ENCODE measurements at places on chromosomes 6 and 20.

- no peak for DNase-seq
These were observed 1.5 kb upstream of the SLC2A4RG start for GRCh38 chr20:63737945-63738686.

GRCh38 chr6:114810468-114810867 is 467.6 kb upstream of the HS3ST5 start:
- DNase-seq = no peak

GRCh38 chr6:42103216-42103615 is 39.2 kb downstream of the C6orf132 start:
- DNase-seq = no peak

GRCh38 chr6:165925474-165926156 is 242.0 kb downstream of the TBXT start:
- no peak for DNase-seq

GRCh38 chr6:4185419-4185818 is 50.0 kb upstream of the ECI2 start:
- no peak for DNase-seq

- DNase-seq = no peak
These were observed 617.2 kb downstream of the PTPRT start for GRCh38 chr20:42572320-42573016.

GRCh38 chr6:108805611-108806167 is 42.5 kb upstream of the ARMC2 start:
- no peak for DNase-seq

DNA sequence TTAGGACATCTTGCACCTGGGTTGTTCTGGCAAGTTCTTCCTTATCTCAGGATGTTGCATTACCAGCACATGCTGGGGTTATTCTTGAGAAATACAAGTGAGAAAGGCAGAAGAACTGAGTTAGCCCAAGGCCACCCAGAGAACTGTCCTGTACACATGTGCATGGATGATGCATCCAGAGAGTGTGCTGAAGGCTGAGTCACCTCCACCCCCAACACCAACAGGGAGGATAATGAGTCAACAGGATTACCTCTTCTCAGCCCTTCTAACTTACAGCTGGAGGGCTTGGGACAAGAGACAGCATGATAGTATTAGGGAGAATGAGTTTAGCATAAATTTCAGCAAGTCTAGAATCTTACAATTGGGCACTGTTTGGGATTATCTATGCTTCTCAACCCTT is 8.5 kb downstream of the SCGN start:
- DNase-seq = no peak

DNA sequence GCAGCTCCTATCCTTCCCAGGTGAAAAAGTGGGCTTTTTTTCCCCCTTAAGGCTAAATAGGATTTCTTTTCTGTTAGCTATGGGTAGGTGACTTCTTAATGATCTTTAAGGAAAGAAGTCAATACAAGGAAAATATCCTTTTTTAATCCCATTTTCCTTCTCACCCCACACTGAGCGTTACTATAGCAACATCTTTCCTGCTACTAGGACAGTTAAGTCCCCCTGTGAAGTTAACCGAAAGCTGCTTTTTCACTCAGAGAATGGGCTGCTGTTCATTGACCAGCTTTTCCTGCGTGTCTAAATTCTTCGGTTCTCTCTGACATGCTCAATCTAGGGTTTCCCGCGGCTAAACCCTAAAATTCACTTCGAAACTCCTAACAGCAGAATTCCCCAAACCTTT is 173.1 kb upstream of the AGPAT4 start:
- DNase-seq = no peak

GRCh38 chr6:70790483-70791224 is 123.0 kb downstream of the SMAP1 start:
- no peak for DNase-seq

GRCh38 chr20:59101961-59102360 is 59.4 kb upstream of the PRELID3B start:
- no peak for DNase-seq

- DNase-seq = no peak
These were observed 138.0 kb downstream of the TBC1D7 start for GRCh38 chr6:13190376-13190775.

GRCh38 chr6:13253272-13253671 is 75.1 kb downstream of the TBC1D7 start:
- no peak for DNase-seq

DNA sequence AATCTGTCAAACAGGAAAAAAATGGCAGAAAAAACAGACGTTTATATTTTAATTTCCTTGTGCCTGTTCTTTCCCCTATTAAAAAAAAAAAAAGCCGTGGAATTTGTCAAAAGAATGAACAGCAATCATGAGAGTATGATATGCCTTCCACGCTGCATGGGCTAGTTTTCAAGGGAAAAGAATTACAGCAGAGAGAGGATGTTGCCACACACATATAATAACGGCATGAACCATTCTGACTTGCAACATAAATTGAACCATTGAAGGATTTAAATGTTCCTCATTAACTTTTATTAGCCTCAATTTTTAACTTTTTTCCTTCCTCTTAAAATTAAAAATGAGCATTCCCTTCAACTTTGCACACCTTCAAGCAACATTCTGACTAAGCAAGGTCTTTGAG is 301.8 kb downstream of the FOXC1 start:
- DNase-seq = no peak

DNA sequence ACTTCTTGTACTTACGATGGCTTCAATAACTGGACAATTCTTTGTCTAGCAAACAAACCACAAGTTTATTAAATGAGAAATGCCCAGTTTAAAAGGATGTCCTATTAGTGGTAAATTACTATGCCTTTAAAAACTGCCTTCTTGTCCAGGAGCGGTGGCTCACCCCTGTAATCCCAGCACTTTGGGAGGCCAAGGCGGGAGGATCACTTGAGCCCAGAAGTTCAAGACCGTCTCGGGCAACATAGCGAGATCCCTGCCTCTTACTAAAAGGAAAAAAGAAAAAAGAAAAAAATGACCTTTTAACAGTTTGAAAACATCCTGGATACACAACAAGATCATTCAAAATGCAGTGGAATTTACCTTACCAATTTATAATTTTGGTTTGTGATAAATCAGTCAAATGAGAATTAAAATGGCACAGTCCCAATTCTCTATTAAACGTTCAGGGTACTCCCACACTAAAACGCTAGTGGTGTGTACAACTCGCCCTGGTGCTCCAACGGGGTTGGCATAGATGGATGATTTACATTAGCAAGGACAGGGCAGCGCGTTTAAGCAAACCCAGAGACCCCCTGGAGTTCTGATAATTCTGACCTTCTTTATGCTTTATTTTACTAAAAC is 2.3 kb downstream of the ZBTB2 start:
- no peak for DNase-seq

GRCh38 chr6:128412680-128413079 is 107.7 kb downstream of the PTPRK start:
- DNase-seq = no peak

DNA sequence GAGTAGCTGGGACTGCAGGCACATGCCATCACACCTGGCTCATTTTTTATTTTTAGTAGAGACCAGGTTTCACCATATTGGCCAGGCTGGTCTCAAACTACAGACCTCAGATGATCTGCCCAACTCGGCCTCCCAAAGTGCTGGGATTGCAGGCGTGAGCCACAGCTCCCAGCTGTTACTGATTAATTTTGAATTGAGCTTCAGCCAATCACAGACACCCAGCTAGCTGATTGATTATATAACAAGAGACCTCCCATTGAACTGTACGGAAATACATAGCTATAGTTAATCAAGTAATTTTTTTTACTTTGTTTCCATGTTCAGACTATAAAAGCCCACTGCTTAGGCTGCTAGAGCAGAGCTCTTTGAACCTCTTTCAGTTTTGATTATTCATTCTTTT is 31.6 kb downstream of the PKIB start:
- DNase-seq = no peak

DNA sequence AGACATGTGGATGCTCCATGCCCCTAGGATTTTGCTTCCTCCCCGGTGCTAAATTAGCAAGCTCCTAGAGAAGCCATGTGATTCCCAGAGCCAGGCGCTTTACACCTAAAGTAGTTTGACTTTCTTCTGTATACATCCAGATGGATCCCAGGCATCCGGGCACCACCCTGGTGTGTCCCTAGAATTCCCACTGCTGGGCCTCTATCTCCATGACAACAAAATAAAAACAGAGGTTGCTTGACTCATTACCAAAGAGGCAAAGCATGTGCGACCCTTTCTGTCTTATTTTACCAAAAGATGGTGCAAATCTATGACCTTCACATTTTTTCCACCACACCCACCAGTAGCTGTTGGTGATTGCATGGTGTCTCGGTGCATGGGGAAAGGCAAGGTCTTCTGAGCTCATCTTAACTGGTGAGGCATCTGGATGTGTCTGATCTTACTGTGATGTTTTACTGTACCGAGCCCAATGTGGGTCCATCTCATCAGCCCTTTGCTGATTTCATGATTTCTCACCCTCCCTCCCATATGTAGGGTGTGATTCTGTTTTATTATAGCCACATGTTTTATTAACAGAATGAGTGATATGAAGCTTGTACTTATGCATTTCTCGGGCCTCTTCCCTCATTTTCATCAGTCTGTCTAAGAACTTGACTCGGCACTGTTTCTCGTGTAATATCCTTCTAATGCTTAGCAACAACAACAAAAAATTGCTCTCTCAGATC is 27.4 kb upstream of the VAPB start:
- no peak for DNase-seq

DNA sequence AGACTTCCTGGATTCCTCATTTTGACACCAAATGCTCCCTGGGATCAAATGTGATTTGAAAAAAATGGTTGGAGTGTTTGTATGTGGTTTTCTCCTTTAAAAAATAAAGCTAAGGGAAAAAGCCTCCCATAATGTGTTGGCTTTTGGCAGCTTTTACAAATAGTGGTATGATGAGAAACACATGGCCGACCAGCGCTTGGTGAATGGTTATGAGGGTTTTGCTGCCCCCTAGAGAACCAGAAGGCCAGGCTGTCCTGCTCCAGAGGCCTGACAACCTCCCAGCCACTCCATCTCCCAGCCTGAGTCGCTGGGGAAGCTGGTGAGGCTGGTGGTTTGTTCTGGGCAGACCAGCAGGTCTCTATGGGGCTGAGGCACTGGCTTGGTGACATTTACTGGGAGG is 69.3 kb downstream of the CLIC5 start:
- no peak for DNase-seq
